ENCODE measurements at places on chromosomes 7 and 10.

- DNase-seq: no peak
These were observed 511.3 kb downstream of the ARL4A start for GRCh38 chr7:13198727-13199126.

DNA sequence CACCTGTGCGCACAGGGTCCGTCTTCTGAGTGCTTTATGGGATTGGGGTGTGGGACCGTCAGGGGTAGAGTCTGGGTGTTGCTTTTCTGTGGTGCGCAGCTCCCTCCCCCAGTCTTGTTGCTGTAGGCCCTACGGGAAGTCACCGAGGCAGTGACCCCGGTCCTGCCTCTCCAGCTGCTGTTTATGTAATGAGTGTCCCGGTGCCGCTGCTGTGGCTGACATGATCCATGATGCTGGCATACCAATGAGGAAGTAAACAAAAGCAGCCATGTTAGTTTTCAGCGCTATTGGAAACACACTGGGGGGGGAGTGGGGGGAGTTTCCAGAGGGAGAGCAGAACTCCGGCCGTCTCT, 1.1 kb downstream of the TRIM8 start:
- DNase-seq: no peak

- no peak for DNase-seq
These were observed 89.6 kb upstream of the ZNF804B start for GRCh38 chr7:88669913-88670312.

- DNase-seq: no peak
These were observed 361.7 kb downstream of the ANKRD7 start for GRCh38 chr7:118586248-118586647.

DNA sequence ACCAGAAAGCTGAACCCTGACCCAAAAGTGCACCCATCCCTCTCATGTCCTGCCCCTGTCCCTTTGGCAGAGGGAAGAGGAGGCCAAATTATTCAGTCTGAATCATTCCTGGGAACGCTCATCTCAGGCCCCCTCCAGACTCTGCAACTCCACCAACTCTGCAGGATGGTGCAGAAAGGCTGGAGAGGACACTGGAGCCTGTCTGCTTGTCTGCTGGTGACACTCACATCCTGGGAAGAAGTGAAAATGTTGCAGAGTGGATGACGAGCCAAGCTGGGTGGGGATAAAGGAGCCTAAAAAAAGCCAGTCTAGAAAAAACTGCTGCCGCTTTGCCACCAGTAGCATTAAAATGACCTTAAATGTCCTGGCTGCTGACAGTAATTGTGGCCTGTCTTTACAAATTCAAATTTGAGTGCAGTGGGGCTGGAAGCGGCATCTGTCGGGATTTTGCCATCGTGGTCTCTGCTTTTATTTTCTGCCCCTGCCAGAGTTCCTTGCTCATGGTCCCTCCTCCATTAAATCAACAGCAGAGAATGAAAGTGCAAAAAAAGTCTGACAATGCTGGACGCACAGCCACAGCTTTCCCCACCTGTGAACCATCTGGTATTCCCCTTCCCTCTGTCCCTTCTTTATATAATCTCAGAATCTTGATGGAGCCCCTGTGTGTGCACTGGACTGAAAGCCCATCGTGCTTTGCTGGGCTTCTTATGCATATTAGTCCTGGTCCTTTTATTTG, 63.9 kb downstream of the STK17A start:
- no peak for DNase-seq

Measured in RWPE1 (cell line).